ENCODE measurements at places on chromosomes 3 and 15.

DNA sequence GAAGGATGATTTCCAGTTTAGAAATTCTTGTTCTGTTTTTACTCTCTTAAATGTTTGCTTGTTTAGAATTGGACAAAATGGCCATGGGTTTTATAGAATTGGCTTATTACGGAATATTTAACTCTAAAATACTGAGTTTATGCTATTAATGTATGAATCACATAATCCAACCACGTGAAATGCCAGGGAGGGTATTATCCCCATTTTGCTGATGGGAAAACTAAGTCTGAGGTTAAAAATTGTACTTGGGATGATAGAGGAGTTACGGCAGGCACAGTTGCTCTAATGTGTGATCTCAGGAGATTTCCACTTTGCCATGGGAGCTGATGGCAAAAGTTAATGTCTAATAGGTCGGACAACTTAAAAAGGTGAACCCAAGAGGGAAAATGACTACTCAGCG is 194.4 kb downstream of the ITPR1 start:
- no peak for DNase-seq

DNA sequence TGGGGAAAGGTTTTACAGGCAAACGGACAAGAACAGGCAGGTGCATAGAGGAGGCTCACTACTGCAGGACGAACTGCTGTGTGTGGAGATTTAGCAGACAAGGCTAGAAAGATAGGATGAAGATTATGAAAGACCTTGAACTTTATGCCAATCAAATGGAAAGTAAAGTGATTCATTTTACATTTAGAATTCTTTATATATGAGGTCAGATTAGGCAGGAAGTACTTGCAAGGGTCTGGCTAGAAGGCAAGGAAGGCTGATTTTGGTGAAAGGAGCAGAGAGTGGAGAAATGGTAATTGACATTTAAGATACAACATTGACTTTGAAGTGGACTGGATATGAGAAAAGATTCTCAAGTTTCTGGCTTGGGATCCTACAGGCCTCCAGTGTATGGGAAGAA is 33.6 kb downstream of the PLSCR4 start:
- DNase-seq, result no peak

DNA sequence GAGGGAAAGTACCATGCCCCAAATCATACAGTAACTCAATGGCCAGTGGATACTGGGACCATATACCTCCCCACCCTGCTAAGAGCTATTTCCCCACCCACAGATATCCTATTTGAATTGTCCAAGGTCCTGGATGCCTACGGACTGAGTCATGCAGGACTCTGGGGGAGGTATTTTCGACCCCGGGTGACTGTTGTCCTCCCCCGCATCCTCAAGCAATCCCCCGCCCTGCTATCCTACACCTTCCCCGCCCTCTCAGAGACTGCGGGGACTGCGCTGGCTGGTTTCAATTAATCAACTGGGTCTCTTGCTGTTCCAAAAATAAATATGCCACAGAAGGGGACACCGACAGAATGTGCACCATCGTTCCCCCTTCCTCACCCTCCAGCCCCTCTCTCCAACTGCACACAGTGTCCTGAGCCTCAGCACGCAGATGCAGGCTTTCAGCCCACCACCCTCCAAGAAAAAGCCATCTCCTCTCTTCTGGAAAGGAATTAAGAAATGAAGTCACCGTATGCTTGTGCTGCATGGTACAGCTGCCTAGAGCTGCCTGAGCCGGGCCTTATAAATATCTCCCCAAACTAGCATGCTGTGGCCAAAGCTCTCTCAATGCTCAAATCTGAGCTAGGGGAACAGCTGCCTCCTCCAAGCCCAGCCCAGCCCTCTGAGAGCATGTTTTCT is 8.1 kb downstream of the CAV3 start:
- peak; percentile 90 for DNase-seq

DNA sequence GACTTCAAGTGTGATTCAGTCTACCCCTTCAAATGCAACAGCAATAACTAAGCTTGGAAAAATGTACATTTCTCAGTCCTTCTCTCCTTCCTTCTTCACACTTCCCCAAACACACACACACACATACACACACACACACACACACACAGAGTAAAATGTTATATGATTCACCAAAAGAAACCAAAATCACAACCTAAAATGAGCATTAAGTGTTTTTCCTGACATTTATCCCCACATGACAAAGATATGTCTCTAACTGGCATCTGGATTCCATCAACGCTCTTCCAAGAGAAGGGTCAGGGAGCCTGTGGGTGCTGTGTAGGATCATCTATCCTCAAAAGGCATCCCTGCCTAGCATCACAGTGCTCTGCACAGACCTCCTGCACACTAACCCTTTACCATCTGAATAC is 21.0 kb downstream of the PDZRN3 start:
- DNase-seq, result peak; percentile 95

- peak; percentile 98 for DNase-seq
These were observed at the start of gene EIF1B for GRCh38 chr3:40309418-40309924. TSS of gene EIF1B (plus strand) at chr3:40309707. CDS start at chr3:40309942, 235 bp downstream.
